ENCODE measurements at places on chromosomes 16 and 17.

DNA sequence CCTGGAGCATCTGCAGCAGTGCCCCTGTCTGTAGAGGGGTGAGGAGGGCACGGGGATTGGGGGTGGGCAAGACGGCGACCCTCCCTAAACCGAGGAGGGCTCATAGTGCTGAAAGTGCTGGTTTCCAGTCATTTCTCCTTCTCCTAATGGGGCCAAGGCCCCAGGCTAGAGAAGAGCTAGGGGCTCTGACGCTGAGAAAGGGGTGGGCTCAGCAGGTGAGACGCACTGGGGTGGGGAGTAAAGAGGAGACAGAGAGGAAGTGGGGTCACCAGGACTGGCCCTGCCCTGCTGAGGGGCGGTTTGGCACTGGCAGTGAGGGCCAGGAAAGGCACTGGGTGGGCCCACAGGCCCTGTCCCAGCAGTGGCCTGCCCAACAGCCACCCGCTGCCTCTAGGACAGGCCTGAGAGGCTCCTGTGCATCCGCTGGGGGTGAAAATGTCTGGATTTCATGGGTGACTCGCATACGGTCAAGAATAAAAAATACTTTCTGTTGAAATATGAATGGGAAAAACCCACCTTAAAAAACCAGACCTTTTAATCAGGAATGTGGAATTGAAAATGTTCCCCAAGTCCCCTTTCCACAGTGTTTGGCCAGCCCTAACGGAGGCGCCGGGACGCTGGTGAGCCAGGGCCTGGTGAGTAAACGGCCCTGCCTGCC lies 122.4 kb upstream of the SMURF2 start:
- no peak for DNase-seq

DNA sequence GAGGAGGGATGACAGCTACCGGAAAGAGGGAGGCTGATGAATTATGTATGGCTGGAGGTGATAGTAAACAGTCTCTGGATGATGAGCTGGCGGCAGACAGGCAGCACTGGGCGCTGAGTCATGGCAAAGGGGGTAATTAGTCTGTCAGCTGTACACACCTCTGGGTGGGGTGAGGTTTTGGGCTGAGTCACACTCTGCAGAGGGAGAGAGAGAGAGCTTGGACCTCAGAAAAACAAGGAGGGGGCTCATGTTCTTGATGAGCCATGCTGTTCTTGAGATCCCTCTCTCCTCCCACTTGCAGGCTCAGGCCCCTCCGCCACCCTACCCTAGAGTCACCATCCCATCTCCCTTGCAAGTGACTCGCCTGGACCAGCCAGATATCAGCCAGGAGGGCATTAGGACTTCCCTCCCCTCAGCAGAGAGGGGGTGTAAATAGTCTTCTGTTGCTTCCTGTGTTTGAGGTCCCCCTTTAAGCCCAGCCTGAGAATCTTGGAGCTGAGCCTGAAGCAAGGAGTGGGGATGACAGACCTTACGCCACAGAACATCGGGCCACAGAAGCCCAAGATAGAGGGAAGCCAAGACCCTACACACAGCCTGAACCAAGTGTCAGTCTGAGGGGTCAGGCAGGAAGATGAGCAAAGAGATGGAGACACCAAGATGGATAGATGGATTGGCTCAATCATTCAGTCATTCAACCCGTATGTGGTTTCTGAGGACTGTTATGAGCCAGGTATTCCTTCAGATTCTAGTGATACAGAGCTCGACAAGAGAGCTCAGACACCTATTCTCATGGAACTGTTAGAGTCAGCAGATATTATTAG lies 383.2 kb upstream of the CCL2 start:
- DNase-seq = peak; percentile 40

DNA sequence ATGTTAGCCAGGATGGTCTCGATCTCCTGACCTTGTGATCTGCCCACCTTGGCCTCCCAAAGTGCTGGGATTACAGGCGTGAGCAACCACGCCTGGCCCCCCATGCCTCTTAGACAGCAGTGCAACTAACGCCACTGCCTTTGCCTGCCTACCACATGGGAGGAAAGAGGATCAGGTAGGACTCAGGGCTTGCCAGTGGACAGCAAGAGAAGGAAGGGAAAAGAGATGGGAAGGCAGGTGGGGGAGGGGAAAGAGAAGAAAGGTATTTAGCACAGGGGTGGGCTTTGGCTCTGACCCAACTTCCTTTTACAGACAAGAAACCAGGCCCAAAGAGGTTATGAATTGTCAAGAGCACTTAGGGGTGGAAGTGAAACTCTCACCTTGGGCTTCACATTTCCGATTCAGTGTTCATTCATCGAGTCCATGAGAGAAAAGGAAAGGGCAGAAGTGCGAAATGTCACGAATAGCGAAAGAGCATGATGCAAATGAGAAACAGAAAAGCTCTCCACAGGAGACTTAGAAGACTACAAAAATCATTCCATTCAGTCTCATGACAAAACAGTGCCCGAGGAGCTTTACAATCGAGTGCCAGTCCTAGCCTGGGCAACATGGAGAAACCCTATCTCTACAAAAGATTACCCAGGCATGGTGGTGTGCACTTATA lies 36.4 kb downstream of the CDK5R1 start:
- peak; percentile 26 for DNase-seq

DNA sequence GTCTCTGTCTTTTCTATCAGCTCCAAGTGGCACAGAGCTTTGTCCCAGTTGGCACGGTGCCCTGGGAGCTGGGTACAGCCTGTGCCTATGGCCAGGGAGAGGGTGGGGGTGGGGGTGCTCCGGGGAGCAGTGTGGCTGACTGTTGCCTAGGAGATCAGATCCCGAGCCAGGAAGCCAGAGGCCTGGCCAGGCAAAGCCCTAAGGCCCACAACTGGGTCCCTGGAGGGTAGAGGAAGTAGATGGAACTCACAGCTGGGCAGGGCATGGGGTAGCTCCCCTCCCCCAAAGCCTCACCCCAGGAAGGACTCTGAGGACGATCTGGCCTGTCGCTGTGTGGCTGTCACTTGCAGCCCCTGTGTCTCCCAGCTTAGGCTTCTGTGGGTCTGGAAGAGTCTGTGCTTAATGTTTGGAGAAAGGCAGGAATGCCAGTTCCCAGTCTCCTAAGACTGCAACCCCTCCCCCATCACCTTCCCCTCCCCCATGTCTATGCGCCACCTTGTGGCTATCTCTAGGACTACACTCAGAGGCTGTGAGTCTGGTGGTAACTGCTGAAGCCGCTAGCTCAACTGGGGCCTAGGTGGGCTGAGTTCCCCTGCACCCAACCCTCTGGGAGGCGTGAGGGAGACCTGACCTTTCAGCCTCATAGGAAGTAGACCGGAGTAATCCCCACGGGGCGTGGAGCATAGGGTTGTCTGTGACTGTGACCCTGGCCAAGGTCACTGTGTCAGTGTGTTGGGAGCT lies 12.6 kb downstream of the THRA start:
- DNase-seq = peak; percentile 89

- DNase-seq = no peak
Observed at GRCh38 chr16:58333985-58334384, 39.2 kb upstream of the PRSS54 start.

GRCh38 chr16:2008009-2008526 lies 1.6 kb downstream of the ZNF598 start:
- no peak for DNase-seq

DNA sequence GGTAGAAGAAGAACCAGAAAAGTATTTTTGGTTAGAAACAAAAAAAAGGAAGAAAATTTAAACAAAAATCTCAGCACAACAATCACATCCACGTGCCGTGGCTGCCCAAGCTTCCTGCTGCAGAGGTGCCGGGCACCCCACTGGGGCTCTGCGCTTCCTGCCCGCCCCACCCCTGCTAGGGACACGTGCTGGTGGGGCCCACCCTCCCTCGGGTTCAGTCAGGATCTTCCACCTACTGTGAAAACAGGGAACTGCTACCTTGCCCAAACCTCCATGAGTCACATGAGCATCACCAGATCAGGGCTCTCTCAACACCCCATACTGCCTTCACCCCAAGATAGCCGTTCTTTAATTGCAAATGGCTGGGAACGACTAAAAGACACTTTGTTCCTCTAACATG lies 24.4 kb upstream of the CYTH1 start:
- no peak for DNase-seq

DNA sequence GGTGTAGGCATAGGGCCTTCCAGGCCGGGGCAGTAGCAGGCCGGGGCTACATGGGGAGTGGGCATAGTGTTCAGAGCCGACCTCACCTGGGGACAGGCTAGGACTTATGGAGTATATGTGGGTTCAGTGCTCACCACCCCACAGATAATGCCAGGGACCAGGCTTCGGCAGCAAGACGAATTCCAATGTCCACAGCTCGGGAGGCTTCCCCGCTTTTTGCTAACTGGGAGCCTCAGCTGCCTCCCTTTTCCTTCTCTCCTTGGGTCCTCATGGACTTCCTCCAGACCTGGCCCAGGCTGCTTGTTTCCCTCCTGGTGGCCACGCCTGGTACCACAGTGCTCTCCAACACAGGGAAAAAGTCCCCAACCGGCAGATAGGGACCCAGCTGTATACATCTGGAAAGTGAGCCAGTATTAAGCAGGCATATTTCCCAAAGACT lies 20.1 kb upstream of the SLC46A1 start:
- peak; percentile 40 for DNase-seq

DNA sequence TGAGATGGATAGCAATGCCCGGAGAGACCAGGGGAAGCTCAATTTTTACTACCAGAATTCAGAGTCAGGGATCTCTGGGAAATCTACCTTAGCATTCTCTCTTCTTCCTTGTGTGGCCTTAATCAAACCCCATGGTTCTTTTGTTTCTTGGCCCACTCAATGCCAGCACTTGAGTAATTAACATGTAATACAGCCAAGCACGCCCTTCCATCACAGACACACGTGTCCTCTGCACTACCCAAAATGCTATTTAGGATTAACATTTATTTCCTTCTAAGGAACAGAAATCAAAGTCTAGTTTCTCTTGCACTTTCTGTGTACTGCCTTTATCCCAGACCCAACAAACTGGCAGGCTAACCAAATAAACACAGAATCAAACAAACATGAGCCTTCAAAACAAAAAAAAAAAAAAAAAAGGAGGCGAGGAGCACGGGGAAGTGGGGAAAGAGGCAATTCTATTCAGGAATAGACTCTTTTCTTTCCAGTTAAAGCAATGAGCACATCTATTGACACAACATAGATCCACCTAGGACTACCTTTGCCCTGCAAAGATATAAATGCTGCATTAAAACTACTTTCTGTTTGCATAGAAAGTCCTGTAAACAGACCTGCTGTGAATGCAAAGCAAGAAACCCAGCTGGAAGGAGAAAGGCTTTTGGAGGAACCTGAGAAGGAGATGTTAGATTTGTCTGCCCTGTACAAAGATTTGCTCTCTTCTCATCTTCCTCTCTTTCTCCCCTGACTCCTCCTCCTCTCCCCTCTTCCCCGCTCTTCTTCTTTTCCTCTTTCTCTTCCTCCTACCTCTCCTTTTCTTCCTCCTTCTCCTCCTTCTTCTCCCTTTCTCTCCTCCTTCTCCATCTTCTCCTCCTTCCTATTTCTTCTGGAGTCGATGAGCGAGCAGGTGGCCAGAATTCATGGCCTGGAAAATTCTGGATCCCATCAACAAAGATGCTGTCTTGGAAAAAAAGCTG lies 294.4 kb downstream of the NPIPA8 start:
- DNase-seq = no peak

DNA sequence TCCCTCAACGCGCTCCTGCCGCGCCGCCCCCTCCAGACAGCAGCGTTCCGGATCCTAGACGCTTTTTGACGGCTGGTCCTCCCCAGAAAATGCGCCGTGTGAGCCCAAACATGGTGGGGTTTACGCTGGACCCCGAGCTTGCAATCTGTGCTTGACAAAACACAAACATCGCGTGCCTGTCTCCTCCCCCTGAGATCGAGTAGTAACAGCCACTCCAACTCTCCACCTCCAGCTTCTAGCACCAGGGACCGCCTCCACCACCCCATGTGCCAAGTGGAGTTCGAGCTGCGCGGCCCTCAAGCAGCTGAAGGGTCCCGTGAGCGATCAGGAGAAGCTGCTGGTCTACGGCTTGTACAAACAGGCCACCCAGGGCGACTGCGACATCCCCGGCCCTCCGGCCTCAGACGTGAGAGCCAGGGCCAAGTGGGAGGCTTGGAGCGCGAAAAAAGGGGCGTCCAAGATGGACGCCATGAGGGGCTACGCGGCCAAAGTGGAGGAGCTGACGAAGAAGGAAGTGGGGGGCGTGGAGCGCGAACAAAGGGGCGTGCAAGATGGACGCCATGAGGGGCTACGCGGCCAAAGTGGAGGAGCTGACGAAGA lies 656 bp upstream of the GEMIN4 start:
- DNase-seq = peak; percentile 76

DNA sequence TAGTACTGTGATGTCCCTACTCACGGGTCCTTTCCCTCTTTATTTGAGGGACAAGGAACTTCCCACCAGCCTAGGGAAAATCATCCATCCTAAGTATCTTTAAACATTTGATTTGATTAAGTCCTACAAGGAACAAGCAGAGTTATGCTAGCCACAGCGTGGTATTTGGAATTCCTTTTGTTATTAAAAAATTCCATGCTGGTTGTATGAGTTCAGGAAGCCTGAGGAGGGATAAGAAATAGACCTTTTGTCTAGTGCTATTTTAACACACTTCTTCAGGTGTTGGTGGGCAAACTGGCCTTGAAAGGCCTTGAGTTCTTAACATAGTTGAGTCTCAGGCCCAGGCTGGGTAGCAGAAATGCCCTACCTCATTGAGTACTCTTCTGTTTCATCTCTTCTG lies 105.4 kb upstream of the TBX2 start:
- DNase-seq = no peak

- DNase-seq = no peak
Observed at GRCh38 chr16:31251435-31251834, 8.3 kb upstream of the ITGAM start.

DNA sequence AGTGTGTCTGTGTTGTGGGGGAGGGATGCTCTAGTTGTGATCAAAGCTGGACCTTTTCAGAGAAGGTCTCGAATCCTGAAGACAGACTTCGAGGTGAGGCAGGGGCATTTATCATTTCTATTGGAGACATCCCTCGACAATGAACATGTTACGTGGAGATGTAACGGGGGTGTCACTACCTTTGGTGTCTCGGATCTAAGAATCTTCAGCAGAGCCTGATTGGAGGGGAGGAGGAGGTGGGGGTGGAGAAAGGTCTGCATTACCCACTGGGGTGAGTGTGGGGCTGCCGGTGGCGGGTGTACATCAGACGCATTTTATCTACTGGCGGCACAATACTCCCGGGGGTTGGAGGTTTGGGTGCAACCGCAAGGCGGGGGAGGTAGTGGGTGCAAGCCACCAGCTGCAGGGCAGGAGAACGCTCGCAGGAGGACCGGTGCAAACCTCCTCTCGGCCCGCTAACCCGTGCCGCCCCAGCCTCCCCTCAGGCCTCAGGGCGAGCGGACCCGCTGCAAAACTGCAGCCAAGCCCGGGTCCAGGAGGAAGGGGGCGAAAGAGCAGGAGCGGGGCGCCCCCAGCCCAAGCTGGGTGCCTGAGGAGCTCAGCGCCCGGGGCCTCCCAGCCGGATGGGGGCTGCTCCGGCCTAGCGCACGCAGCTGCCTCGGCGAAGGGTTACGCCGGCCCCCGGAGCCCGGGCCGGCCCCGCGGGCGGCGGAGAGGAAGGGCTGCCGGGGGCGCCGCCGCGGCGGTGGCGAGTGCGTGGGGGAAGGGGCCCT lies 735 bp downstream of the ZNF652 start:
- DNase-seq = peak; percentile 59

DNA sequence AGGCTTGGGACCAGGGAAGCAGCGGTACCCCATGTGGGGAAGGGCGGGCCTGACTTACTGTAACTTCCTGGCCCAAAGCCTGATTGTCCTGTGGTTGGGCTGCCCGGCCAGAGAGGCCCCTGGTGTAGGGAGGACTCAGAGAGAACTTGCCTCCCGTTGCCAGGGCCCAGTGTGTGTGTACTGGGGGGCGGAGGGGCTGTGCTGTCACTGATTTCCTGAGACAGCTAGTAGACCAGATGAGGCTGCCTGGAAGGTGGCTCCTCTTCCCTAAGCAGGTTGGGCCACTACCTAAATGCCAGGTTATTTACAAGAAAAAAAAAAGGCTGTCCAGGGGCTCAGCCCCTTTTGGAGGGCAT lies 16.7 kb downstream of the SOCS3 start:
- peak; percentile 52 for DNase-seq

GRCh38 chr17:57454729-57455062 lies 198.4 kb downstream of the MSI2 start:
- DNase-seq = no peak

All from stomach (tissue), 19 donors.